ENCODE measurements at places on chromosomes 5 and 9. TPM values are rescaled to one million over a fixed set of nuclear protein-coding genes. Genes with fewer than 3 reads are reported as not detected.

HAUS6 gene
- 35.3 TPM for total RNA-seq

- no peak for DNase-seq
Measured at GRCh38 chr5:74430631-74431289, 209.8 kb downstream of the ENC1 start.

DBH gene
- total RNA-seq = not detected

BHMT2 gene
- not detected for total RNA-seq

DNA sequence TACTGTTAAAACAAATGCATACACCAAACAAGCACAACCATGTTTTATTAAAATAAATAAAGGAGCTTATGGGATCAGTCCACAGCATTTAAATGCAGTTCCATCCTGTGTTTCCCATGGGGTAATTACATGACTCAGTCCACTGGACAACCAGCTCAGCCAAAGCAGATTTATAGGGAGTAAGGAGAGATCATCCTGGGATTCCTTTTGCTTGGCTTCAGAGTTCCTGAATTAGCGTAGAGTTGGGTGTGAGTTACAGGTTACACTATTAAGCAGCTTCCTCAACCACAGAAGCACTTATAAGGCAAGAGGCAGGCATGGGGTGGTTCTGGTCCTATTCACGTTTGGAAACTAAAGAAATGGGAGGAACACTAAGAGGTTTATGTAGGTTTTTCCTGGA is 381.1 kb upstream of the ACTBL2 start:
- DNase-seq = no peak

SOX30 gene
- total RNA-seq = 0.14 TPM

GRCh38 chr5:134070725-134071613 is 43.5 kb upstream of the TCF7 start:
- DNase-seq = peak; percentile 86

GRCh38 chr9:124258607-124259157 is 933 bp downstream of the NEK6 start:
- DNase-seq = no peak

GRCh38 chr5:85545129-85545528 is 1072.6 kb upstream of the COX7C start:
- DNase-seq = no peak

RGS3 gene
- 56.1 TPM for total RNA-seq

- no peak for DNase-seq
Measured at GRCh38 chr5:116524966-116525365, 49.7 kb downstream of the SEMA6A start.

DNA sequence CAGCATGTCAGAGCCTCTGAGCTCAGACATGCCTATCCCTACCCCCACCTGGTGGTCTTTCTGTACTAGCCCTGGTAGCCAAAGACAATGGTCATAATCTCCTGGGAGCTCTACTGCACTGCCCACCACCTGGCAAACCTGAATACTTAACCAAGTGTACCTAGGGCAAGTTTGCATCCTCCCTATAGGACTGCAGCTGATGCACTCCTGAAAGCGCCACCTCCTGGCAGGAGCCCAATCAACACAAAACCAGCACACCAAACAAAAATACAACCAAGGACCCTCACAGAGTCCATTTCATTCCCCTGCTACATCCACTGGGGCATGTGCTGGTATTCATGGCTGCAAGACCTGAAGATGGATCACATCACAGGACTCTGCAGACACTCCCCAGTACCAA is 14.8 kb upstream of the FAM174A start:
- no peak for DNase-seq

DEPDC1B gene
- total RNA-seq = 40.4 TPM

AFF4 gene
- total RNA-seq = 31.6 TPM

PROB1 gene
- 3.3 TPM for total RNA-seq

- DNase-seq = no peak
Measured at GRCh38 chr5:1162751-1163150, 38.6 kb upstream of the SLC6A19 start.

GRCh38 chr9:38682713-38683112 is 37.2 kb downstream of the FAM240B start:
- no peak for DNase-seq

DNA sequence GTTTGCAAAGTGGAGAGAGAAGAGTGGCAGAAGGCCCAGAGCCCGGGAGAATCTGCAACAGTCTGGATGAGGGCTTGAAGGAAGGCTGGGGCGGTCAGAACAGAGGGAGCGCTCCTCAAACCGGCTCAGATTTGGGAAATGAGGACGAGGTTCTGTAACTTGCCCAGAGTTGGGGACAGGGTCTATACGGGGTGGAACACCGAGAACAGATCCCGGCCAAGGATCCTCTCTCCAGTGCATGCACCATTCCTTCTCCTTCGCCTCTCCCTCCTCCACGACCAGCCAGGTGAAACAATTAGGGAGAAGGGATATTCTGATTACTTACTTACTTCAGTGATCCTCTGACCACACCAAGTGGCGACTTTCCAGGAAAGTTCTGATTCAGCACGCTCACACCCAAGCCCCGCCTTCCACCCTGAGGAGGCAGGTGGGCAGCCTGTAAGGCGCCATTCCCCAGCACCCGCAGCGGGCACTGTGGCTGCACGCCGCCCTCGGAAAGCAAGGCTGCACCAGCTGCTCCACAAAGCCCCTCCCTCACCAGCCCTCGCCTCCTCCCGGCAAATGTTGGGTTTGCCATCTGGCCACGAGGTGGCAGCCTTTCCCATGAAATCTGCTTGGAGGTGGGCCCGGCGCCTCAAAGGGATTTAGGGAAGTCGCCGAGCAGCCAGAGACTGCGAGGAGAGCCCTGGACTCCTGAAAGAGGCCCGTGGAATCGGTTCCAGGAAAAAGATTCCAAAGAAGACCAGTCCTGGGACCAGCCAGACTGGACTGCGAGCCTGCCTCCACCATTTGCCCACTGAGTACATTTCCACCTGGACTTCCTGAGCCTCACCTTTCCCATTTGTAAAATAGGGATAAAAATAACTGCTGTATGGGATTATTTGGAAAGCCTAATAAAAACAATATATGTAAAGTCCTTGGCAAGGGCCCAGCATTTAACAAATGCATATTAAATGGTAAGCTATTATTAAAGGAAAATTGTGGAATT is 22.2 kb upstream of the WWC1 start:
- DNase-seq = peak; percentile 81

PLAC8L1 gene
- total RNA-seq = 0.64 TPM

DNA sequence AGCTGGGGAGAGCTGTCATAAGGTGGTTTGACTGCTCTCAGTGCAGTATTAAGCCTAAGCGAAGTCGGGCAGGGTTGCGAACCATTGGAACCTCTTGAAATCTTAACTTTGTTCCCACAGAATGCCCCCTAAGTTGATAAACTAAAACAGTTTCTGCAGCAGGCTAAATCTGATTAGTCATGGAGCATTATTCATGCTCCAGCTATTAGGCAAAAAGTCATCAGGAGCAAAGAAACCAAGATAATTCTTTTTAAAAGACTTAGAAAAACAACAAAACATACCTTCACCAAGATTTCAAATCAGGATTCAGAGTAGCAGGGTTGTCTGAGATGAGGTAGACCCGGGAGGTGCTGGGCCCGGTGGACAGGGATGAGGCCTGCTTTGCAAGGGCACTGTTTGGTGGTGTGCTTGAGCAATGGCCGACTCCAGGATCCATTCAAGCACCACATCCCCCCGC is 69.9 kb upstream of the PLPP1 start:
- no peak for DNase-seq

DNA sequence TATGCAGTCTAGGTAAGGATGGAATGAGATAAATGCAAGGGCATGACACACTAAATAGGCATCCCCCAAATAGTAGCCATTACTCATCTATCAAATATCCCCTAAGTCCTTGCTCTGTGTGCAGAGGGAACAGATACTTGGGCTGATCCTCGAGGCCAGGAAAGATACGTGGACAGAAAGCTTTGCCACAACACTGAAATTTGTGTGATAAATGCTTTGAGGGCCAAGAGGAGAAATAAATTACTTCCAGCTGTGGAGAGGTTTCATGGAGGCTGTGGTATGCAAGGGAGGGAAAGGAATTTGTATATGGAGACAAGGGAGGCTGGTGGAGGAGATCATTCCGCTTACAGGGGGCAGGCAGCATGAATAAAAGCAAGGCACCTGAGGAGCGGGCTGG is 18.5 kb downstream of the ATOX1 start:
- no peak for DNase-seq

DNA sequence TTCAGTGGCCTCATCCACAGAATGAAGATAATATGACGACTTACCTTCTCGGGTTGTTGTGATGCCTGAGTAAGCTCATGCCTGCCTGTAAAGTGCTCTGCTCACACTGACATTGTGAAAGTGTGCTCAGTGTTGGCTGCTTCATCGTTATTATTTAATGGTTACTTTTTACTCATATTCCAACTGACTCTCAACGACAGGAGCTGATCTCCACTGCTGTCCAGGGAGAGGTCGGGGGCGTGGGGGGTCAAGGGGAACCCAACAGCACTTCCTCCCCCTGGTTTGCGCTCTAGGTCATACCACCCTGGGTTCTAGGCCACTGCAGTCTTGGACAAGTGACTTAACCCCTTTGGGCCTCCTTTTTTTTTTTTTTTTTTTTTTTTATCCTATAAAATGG is 52.9 kb upstream of the ANGPTL2 start:
- peak; percentile 7 for DNase-seq

DNA sequence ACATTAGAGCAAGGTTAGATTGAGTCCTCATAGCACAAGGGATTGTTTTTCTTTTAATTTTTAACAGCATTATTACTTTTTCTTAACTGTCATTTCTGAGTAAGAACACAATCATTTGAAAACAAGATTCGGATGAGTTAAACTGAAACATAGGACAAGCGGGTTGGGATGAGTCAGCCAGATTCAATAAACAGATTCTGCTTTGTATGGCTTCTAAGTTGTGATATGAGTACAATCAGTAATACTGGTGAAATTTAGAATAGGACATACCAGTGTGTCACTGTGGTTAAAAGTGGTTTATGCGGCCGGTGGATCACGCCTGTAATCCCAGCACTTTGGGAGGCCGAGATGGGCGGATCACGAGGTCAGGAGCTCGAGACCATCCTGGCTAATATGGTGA is 364.3 kb upstream of the CDH10 start:
- no peak for DNase-seq

DNA sequence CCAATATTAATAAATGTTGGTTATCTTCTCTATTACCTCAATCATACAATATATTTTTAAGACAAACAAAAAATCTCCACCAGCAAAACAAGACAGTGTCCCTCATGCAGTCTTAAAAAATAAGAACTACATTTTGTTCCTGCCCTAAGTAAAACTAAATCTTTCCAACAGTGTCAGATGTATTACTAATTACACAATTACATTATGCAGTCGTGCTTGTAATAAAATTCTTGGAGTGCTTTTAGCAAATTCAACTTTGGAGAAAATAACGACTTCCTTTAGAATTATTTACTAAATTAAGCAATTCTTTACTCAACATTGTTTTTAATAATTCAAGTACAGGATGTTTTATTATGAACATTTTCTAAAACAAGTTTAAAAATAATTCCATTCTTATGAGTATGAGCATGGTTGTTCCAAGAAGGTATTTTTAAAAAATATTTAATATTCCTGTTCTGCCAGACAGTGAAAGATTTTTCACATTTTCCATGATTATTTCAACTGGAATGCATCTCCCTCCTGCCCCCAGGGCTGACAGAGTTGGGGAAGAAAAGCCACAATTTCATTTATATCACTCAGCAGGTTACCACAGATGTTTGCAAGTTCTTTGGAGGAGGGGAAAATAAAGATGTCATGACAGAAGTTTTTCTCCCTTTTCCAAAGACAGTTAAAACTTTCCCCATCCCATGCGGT is 137.9 kb downstream of the FAM114A2 start:
- no peak for DNase-seq

SLC30A5 gene
- total RNA-seq = 25.5 TPM

DNA sequence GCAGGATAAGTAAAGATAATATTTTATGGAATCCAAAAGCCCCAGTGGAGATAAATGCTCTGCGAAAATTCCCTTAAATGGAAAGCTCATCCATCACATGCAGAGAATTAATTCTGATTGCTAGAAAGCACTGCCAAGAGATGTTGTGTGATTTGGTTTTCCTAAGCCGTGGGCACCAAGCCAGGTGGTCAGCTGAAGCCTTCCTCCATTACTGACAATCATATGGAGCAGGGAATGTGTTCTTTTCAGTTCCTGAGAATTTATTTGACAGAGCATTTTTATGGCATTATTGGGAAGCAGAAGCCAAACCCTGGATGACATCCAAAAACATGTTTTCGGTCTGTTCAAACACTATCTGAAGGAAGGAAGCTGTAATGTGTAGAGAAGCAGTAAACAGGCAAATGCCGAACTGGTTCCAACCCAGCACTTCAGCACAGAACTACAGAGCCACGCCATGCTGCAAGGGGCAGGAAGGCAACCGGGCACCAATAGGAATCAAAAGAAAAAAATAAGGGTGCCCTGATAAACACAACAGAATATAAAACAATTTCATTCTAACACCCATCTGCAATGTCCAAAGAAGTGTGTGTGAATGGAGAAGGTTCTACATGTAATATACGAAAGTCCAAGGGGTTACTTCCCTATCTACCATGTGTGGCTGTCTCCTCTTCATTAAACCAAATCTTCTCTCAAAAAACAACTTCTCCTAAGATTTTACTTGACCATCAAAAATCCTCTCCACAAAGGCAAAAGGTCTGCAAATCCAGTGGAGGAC is 12.3 kb downstream of the ARSB start:
- no peak for DNase-seq

- DNase-seq = no peak
Measured at GRCh38 chr5:143976055-143976454, 164.1 kb downstream of the HMHB1 start.

- DNase-seq = no peak
Measured at GRCh38 chr9:130143958-130144366, 28.2 kb upstream of the NCS1 start.

DNA sequence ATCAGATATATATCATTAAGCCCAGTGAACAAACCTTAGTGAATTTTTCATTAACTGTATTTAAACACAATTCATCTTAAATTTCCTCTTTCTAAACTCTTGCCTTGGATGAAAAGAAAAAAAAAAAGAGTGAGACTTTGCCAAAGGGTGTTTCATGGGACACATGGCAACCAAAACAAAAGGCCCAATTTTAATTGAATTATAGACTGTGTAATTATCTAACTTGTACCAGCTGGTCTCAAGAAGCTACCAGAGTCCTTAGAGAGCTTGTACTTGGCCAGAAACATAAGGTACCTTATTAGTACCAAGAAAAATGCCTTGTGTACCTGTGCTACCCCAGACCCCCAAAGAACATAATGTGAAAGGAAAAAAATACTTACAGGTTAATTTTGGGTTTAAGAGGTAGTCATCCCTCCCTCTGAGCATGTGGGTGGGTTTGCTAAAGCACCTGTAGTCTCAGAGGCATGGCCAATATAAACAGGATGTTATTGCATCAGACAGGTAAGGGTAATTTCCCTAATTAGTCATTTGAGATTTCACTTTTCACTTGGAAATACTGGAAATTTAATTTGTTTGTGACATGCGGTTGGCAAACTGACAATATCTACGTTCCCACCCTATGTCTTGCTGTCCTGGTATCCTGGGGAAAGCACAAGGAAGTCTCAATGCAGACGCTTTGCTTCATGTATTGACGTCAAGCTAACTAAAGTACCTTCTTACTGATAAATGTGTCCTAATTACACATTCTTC is 90.1 kb downstream of the SNCAIP start:
- DNase-seq = no peak
